ENCODE measurements at places on chromosomes 5 and 9.

DNA sequence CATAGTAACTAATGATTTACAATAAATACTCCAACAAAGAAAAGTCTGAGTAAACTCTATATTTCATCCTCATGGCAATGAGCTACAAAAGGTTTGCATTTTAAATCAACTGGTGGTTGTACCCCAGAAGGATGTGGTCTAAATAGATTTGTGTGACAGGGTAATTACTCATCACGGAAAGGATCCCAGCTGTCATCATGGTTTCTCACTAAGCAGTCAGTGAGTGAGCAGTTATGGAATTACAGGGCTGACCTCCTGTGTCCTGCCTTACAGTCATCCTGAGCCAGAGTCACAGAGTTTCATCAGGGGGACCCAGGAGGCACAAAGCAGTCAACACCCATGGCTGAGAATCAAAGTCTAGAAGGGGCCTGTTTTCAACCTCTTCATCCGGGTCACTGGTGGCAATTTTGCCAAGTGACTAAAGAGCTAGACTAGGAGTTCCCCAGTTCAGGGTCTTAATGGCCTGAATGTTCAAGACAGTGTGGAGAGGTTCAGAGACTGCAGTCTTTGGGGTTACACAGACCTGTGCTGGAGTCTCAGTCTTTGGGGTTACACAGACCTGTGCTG, 210.7 kb upstream of the SLC24A2 start:
- DNase-seq: no peak

DNA sequence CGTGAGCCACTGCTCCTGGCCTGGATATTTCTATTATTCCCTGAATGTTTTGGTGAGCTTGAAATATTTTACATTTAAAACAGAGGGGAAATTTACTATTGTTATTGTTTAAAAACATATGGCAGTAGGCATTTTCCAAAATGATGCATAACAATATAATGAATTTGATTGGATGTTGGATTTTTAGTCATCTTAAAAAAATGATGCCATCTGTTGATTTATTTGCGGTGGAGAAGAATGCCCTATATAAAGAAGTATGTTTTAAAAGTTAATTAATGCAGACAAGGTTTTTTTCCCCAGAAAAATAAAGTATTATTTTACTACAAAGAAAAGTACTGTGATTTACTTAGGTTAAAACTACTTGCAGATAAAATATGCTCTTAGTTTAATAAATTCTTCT, 33.4 kb upstream of the ARRDC3 start:
- no peak for DNase-seq

GRCh38 chr5:62308439-62308838, 2.4 kb downstream of the KIF2A start:
- DNase-seq: no peak

- DNase-seq: peak; percentile 14
Observed at GRCh38 chr5:141635646-141636045, 1.0 kb downstream of the HDAC3 start.

DNA sequence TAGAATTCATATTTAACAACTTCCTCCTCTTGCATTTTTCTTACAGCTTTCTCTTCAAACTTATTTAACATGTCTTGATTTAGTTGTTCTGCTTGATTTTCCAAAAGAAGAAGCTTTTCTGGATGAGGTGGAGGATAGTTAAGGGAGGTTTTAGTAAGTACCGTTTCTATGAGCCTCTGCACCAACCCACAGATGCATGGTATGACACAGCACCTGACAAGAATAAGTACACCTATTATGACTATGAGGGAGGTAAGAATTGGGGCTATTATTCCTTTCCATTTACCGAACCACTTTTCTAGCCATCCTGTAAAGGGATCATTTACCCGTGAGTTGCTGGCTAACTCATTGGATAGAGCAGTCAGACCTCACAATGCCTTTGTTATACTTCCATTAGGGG, 2.5 kb upstream of the HMGCS1 start:
- DNase-seq: no peak

DNA sequence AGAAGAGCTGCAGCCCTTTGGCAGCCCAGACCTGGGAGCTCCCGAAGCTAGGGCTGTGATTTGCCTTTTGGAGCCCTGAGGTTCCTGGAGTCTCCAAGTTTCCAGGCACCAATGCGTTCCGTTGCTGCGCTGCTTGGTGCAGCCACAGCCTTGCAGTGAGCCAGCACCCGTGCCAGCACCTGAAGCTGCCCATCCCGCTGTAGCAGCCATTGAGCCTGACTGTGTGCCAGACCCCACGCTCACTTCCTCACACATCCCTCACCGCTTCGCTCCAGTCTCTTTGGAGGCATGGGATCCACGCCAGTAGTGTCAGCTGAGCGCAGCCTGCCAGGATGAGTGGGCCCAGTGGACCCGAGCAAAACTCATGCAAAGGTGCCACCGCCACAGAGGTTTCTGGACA, 22.5 kb upstream of the C9orf72 start:
- no peak for DNase-seq

- no peak for DNase-seq
Observed at GRCh38 chr5:58924306-58924705, 341.4 kb downstream of the RAB3C start.

- DNase-seq: no peak
Observed at GRCh38 chr9:95229230-95229915, 88.1 kb downstream of the FANCC start.

DNA sequence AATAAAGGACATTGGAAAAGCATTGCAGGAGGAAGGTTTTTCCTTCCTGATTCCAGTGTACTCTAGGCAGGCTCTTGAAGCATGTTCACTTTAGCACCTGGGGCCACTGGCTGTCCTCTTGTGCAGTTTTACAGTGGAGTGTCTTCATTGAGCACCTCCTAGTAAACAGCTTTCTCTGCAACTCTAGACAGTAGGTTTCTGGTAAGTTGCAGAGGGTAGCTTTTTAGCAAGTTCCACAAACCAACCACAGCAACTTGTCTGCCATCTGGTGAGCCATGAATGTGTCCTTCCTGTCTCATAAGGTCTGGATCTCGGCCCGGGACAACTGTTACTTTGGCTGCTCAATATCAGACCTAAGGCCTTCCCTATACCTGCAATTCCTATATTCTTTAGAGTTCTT, 488.0 kb downstream of the MAN2A1 start:
- no peak for DNase-seq

DNA sequence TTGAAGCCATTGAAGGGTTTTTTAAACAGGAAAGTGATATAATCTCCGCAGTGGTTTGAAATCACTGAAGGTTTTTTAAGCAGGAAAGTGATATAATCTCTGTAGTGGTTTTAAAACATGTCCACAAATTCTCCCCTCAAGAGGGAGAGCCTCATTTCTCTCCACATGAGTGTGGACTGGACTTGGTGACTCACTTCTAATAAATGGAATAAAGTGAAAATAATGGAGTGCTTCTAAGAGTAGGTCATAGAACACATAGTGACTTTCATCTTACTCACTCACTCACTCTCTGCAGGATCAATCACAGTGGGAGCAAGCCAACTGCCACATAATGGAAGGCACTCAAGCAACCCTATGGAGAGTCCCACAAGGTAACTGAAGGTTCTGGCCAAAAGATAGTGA, 12.0 kb downstream of the CTNNAL1 start:
- DNase-seq: no peak

GRCh38 chr9:136844761-136845464, 2.6 kb downstream of the AJM1 start:
- no peak for DNase-seq

DNA sequence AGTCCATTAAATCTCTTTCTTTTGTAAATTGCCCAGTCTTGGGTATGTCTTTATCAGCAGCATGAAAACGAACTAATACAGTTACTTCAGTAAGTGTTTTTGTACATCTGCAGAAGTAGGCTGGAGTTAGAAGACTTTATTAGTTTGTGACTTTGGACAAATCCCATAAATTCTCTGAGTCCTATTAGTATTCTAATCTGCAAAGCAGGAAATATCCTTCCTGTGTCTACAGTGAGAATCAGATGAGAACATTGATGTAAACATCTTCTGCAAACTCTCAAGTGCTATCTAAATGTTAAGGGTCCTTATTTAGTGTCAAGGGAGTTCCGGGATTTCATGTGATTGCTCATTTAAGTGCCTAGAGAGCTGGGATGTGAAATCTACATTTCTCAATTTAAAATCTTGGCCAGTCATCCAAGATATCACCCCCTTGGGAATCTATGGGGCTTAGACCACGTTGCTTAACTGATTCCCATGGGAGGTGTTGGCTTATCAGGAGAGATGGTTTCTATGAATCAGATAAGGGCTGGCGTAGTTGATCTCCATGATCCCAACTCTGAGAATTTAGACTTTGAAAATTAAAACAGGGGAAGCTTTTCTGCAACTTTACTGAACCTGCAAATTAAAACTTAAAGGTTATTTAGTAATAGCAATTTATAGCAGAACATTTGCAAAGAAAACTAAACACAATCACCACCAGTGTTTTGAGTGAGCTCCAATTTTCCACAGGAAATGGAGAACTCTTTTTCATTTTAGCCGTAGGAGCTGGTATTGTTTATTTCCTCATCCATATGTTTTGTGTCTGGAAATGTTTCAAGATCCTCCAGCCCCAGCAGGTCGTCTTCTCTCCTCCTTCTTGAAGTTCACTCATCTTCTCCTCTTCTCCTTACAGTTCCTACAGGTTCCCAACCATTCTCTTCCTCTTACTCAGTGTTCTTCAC, 241.6 kb upstream of the CD180 start:
- DNase-seq: no peak

DNA sequence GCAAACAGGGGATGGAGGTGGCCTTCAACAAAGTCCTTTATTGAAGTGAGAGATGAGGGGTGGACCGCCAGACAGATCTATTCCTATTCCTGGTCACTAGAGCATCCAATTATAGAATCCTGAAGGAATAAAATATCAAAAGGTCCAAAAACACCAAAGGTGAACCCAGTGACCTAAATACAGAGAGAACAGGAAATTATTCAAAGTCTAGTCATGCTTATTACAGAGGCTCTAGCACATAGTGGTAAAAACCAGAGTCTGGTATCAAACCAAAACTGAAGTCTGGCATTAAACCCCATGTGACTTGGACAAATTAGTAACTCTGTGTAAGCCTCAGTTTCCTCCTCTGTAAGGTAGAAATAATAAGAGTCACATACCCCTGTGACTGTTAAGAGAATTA, 100.5 kb upstream of the SNX2 start:
- no peak for DNase-seq

DNA sequence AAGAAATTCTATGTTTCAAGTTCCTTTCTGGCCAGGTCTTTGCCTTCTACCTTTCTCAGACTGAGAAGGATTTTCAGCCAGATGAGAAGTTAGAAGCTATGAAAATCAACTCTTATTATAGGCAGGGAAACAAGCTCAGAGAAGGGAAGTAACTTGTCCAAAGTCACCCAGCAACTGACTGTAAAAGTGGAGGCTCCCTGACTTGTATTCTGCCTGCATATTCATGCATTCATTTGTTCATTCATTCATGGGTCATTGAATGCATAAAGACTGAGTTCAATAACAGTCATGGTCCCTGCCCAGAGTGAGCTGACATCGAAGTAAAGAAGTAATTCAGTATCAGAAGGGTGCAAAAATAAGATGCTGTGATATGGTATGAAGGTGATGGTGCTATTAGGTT, 239.6 kb downstream of the PAPPA start:
- no peak for DNase-seq

- no peak for DNase-seq
Observed at GRCh38 chr9:20496328-20496727, 126.0 kb downstream of the MLLT3 start.

GRCh38 chr5:40841068-40841805, at the start of gene CARD6:
Gene CARD6 (plus strand): TSS chr5:40841367. CDS start chr5:40841383, 16 bp downstream.
- no peak for DNase-seq

DNA sequence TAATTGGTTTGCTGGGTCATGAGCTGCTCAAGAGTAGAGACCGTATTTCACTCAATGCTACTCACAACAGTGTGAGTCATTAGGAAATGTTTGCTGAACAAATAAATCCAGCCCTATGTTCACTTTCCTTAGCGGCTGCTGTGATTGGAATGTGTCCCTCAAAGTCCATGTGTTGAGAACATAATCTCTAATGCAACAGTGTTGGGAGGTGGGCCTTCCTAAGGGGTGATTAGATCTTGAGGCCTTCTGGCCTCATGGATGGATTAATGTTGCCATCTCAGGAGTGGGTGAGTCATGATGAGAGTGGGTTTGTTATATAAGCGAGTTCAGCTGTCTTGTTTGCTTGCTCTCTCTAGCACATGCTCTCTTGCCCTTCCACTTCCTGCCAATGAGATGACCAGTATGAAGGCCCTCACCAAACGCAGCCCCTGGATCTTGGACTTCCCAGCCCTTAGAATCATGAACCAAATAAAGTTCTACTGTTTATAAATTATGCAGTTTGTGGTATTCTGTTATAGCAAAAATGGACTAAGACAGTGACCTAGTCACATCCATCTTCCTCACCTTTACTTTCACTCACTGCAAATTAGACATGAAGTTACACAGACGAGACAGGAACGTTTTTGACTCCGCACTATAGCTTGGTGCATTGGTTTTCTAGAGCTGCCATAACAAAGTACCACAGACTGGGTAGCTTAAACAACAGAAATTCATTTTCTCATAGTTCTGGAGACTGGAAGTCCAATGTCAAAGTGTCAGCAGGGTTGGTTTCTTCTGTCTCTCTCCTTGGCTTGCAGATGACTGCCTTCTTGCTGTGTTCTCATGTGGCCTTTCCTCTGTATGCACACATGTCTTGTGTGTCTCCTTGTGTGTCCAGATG, 50.9 kb upstream of the FAM169A start:
- DNase-seq: no peak

DNA sequence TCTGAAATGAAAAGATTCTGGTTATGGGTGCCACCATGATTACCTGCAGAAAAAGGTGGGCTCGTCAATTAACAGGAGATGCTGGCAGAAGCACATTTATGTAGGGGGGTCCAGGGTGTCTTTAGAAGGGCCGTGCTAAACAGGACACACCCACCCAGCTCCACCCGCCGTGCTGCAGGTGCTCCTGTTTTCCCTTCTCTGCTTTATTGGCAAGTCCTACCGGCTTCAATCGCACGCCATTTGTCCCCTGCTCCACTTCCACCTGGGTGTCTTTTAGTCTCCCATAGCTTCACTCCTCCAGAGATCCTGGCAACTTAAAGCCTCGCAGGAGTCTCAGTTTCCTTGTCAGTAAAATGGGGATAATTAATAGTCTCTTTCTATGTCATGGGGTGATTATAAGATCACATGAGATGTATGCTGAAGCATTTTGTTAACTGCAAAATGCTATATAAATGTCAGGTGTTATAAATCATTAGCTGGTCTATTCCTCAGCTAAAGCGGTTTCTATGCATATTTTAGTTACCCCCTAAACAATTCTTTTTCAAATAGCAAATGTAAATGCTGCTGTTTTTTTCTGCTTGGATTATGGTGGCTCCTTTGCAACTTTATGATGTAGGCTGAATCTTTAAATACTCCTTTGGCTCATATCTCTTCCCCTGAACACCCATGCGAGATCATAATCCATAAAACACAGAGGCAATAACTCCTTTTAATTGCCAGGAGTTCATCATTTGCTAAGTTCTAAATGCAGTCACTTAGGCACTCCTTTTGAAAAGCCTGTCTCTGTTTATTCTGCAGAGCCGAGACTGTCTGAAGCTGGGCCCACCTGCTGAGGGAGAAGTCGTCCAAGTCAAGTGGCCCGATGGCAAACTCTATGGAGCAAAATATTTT, 406.9 kb downstream of the KDM4C start:
- no peak for DNase-seq

- DNase-seq: no peak
Observed at GRCh38 chr9:89491694-89492093, 6.2 kb downstream of the SEMA4D start.

GRCh38 chr9:6495466-6495865, 82.5 kb downstream of the UHRF2 start:
- no peak for DNase-seq

- DNase-seq: no peak
Observed at GRCh38 chr9:3648722-3649246, 123.0 kb upstream of the RFX3 start.
